CD4-positive, alpha-beta T cell treated with Interleukin-6 for 4 hours (primary cell): ENCODE measurements at places on chromosomes 7 and 10.

DNA sequence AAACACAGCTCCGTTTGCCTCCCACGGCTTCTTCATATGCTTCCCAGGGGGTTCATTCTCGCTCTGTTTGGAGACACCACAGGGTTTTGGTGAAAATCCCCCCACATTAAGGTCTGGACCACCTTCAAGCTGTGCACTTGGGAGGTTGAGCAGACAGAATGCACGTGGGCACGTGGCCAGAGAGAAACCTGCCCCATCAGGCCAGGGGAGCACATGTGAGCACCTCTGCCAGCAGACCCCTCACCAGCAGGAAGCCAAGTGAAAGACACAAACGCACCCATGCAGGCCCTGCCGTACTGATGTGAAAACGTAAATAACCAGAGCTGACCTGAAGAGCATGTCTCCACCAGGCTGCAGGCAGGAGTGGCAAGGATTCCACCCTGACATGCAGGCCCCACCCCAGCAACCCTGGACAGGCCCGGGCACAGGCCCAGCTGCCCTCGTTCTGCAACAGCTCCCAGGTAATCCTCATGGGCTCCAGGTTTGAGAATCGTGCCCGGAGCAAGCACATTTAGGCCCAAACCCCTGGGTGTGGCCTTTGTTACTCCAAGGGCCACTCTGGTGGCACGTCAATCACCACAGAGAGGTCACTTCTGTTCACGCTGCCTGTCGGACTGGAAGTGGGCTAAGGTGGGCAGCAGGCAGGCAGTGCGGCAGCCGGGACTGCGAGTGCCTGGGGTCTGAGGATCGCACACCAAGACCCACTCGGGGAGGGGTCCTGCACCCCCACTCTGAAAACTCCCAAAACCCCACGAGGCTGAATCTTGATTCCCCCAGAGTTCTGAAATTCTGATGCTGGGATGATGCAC is 184.4 kb downstream of the PTPRN2 start:
- no peak for DNase-seq

- no peak for DNase-seq
These were observed 193.7 kb downstream of the ADARB2 start for GRCh38 chr10:1543596-1543995.

DNA sequence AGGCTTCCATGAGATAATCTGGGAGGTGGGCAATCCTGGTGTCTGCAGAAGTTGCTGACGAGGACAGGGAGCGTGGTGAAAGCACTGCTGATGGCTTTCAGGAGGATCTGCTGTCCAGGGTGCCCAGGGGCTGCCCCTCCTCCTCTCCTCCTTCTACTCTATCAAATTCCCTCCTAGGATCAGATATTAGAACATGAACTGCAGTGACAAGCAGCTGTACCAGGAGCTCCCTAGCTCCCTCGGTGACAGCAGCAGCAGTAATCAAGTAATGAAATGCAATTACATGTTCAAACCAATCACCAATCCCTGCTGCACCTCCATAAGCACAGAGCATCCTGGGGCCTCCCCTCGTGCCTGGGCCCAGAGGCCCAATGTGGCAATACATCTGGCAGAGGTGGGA is 46.9 kb downstream of the GRID1 start:
- no peak for DNase-seq

GRCh38 chr7:5598261-5598761 is 174.7 kb upstream of the TNRC18 start:
- no peak for DNase-seq

- DNase-seq: peak; percentile 11
These were observed 228.7 kb upstream of the KLF6 start for GRCh38 chr10:4013651-4014121.

DNA sequence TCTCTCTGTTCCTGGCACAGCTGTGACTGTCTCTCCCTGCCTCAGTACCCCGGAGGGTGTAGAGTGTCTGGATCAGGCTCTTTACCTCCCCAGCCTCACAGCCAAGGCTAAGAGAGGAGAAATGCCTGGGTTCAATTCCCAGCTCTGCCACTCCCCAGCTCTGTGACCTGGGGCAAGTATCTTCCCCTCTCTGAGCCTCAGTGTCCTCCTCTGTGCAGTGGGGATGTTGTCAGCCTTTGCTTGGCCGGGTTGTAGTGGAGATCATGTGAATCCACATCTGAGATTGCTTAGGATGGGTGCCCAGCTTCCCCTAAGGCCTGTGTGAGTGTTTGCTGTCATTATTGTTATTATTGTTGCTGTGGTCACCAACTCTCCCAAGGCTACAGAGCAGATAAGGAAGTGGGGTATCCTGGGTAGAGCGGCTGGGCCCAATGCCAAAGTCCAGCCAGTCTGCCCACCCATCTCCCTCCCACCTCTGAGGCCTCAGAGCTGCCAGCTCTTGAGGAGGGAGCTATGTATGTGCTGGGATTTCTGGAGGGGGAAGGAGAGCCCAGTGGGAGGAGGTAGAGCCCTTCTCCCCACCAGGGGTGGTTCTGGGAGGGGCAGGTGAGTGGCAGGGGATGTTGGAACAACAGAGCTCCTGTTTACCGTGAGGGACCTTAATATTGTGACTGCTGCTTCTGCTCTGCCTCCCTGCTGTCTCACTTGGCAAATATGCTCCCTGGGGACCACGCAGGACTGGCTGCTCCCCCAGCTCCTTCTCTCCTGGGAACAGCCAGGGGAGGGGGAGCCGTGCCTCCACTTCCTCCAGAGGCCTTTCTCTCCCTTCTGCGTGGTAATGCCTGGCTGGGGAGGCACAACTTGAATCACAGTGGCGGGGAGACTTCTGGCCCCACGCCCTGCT is 170.5 kb downstream of the RPS24 start:
- DNase-seq: no peak
